ENCODE measurements at places on chromosomes 12 and 14. TPM values are rescaled to one million over a fixed set of nuclear protein-coding genes. Genes with fewer than 3 reads are reported as not detected.

DNA sequence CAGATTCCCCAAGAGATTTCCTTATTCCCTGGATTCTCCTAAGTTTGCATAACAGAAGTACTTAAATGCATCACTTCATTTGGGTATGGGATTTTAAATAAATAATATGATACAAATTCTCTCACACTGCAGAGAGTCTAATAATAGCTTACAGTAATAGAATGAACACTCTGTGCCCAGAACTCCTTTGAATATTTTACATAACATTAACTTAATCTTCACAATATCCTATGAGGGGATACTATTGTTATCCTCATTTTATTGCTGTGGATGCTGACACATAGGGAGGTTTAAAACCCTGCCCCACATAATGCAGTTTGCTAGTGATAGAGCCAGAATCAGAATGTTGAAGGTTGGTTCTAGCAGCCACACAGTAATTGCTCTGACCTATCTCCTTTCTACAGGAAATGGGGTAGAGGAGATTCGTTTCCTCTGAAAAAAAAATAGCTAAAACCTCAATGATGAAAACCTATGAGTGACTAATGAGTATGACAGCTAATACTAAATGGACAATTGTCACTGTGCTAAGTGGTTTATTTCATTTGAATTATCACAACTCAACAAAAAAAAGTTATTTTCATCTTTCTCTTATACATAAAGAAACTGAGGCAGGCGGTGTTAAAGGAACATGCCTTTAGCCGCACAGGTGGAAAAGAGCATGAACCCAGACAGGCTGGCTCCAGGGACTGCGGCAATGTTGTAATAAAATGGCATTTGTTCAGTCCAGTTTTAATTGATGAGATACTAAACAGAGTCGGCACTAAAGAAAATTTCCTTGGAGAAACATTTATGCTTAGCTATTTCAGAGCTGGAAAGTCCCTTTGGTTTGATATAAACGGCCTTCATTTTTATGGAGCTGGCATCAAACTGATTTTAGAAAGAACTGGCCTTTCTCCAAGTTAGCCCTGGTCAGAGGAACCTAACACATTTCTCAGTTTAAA, 880.9 kb downstream of the NRXN3 start:
- DNase-seq, result no peak

GRCh38 chr14:70890826-70891659, 16.2 kb upstream of the PCNX1 start:
- no peak for DNase-seq

DNA sequence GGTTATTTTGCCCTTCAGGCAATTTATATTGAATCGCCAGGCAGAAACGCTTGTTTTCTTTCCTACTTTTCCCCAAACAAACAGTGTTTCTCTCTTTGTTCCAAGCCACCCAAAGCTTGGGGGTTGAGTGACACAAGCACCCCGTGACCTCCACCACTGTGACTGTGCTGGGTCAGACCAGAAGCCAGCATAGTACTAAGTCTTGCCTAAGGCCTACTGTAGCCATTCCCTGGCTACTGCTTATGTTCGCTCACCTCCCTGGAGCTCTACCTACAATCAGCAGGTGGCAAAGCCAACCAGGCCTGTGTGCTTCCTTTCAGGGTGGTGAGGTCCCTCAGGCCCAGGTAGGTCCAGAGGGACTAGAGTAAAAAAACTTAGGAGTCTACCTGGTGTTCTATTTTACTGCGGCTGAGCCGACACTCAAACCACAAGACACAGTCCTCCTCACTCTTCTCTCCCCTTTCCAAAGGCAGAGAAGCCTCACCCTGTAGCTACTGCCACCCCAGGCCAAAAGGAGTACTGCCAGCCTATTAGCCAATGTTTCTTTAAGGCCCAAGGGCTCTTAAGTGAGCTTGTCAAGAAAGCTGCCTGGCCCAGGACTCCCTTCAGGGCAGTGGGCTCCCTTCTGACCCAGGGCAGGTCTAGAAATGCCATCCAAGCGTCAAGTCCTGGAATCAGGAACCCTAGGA, 411.8 kb upstream of the MIS18BP1 start:
- no peak for DNase-seq

Gene POTEG
- not detected for total RNA-seq

DNA sequence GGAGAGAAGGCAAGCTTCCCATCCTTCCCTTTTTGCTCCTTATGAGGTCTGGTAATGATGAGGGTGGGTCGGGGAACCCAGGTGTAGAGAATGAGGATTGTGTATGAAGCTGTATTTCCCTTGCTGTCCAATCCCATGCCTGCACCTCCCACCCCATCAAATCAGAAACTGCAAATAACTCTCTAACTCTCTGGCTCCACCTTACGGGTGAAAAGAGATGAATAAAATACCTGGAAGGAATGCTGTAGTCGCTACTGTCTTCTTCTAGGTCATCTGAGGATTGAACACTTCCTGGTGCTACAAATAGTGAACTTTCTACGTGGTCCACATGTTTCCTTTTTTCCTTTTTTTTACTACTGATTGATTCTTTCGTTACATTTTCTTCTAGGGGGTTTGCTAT, 38.9 kb upstream of the DICER1 start:
- DNase-seq, result no peak

DNA sequence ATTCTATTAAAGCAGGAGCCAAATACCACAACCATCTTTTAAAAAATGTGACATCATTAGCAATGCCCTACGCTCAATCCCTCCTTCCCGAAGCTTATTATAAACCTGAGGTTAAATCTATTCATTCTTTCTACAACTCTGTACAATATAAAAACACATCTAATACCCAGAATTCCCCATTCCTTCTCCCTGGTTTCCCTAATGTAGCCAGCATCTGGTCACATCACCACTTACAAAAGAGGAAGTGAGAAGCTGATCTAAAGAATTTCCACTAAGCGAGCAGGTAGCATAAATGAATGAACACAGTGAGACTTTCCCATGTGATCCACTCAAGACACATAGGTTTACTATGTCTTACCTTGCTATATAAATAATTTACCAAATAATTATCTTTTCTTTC, 90.4 kb downstream of the LRP6 start:
- no peak for DNase-seq

DNA sequence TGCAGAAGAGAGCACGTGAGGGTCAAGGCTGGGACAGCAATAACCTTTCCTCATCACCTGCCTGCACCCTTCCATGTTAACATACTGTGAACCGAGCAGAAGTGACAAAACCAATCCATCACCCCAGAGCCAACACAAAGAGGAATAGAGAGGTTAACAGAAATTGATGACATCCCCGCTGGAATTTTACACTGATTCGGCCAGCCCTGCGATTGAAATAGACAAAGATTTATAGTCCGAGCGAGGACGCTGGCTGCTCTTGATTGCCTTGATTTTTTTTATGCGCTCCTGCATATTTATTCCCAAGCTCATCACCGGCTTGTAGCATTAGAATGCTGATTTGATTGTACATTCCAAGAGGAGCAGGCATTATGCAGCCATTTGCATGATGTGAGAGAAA, 729.7 kb downstream of the BCL11B start:
- no peak for DNase-seq

DNA sequence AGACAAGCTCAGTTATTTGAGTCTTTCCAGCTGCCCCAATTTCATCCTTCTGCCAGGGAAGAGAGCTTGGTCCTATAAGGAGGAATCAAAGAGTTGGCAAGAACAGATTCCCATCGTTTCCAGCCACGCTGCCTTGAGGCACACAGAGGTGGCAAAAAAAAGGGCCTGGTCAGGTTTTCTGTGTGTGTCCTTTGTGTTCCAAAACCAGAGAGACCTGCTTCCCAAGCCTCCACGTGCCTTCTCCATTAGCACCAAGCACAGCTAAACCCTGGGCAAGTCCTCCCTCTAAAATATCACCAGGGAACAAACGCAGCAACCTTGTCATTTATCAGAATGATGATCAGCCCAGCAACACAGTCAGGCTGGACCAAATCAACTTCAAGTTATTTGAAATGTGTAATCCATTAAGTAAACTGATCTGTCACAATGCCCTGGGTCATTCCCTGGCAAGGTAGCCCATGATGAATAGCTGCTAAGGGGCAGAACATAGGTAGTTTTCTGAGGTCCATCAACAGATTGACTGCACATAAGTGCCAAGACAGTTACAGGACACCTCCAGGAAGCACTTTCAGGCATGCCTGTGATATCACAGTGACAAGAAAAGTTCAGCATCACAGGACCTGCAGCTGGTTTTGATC, 28.6 kb upstream of the C12orf42 start:
- no peak for DNase-seq

- no peak for DNase-seq
Measured at GRCh38 chr14:54301359-54301758, 95.4 kb upstream of the CDKN3 start.

- peak; percentile 68 for DNase-seq
Measured at GRCh38 chr14:61475316-61475715, 153.9 kb downstream of the PRKCH start.

Gene GRIP1
- under 0.01 TPM for total RNA-seq

Gene CIT
- 9.6 TPM for total RNA-seq
